Stimulated activated CD4-positive, alpha-beta T cell treated with anti-CD3 and anti-CD28 coated beads, Interleukin-1b, Interleukin-23, amount 100 ng/mL, for 1 hour (primary cell): ENCODE measurements at places on chromosomes 11 and 22.

- no peak for DNase-seq
Measured at GRCh38 chr11:93239966-93240365, 42.2 kb upstream of the SLC36A4 start.

- DNase-seq, result no peak
Measured at GRCh38 chr22:31603081-31603525, 58.9 kb downstream of the PISD start.

DNA sequence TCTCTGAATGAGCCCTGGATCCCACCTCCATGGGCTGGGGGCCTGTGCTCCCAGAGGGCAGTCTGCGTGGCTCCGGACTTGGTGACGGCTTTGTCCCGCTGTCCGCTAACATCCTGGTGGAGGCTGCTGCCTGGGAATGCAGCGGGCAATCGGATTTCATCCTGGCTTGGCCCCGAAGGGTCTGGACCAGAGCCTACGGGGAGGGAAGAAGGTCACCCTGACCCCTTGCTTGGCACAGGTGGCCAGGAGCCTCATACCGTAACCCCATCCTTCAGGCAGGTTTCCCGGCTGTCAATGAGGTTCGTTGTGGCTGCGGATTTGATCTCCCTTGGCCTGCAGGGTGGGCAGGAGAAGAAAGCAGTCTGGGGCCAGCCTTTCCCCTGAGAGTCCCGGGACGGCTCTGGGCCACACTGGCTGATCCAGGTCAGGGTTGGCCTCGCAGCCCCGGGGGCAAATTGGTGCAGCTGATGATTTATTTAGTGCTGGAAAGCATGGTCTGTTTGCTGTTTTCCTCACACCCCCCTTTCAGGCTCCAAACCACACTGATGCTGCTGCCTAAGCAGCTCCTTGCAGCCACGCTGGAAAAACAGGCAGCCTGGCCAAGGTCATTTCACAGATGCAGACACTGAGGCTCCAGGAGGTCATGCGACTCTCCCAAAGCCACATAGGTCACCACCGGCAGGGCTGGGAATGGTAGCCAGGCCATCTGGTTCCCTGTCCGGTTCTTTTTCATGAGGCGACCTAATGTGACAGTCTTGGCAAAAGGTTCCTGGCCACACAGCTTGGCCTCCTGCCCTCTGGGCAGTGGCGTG is 15.0 kb downstream of the PRDM11 start:
- DNase-seq, result no peak

DNA sequence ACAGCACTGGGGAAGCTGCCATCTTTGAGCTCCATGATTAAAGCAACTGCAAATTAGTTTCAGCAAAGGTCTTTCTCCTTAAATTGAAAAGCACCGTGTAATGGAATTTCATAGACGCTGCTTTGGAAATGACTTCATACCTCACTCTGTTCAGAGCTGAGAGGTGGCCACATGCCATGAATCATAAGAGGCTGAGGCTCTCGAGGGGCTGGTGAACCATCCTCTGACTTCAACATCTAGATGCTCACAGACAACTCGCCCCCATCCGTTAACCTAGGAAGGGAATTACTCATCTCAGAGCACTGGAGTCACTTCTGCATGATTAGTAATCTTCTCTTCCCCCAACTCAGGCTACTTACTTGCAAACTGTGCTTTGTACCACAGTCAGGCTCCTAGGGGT is 122.3 kb downstream of the RCN1 start:
- DNase-seq, result no peak

GRCh38 chr22:40430991-40431390 is 60.6 kb downstream of the SGSM3 start:
- no peak for DNase-seq

GRCh38 chr11:67054836-67055523 is 1.7 kb upstream of the RHOD start:
- DNase-seq, result no peak

DNA sequence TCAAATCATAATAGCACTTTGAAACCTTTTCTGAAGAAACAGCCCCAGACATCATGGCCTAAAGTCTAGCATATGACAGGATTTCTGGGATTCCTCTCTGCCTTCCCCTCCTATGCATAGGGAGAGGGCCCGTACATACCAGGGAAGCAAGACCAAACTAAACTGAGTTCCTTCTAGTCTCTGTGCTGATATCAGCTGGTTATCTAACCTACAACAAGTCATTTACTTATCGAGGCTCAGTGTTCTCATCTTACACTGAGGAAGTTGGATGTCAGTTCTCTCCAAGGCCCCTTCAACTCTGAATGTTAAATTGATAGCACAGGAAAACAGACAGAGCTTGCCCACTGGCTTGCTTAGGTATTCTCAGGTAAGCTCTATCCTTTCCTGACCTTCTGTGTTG is 17.0 kb upstream of the GRIK4 start:
- no peak for DNase-seq
